ENCODE measurements at places on chromosomes 11 and 22.

DNA sequence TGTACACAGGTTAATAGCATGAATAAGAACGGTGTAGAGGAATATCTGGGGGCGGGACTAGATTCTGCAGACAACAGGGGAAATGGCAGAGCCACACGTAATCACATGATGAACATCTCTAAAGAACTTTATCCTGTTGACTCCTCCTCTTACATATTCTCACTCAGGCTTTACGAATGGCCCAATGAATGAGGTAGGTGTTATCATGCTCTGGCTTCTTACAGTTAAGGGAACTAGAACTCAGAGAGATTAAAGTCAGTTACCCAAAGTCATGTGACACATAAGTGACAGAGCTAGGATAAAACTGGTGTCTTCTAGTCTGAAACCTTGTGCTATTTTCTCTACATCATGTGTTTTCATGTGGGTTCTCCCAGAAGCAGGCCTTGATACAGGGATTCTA lies 49.0 kb upstream of the BMAL1 start:
- DNase-seq: no peak

GRCh38 chr11:127640561-127641451 lies 640.2 kb upstream of the KIRREL3 start:
- no peak for DNase-seq

DNA sequence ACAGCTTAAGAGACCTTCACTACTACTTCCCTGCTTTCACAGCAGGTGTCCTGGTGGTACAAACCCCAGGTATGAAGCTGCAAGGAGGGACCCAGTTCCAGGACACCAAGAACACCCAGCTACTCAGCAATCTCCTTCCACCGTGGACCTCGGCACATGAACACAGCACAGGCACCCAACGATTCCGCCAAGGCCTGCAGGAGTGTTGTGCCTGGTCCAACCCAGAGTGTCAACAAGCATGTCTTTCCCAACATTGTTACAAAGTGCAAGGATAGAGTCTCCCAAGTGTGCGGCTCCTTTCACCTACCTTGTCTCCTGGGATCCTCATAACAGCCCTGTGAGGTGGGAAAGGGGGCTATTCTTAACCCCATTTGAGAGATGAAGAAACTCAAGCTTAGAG lies 11.8 kb downstream of the PATZ1 start:
- DNase-seq: no peak

GRCh38 chr11:104883342-104883741 lies 14.9 kb downstream of the CASP12 start:
- no peak for DNase-seq

GRCh38 chr22:26406118-26406517 lies 22.9 kb upstream of the ASPHD2 start:
- DNase-seq: no peak

GRCh38 chr11:69241075-69241740 lies 52.7 kb upstream of the MYEOV start:
- no peak for DNase-seq

- DNase-seq: no peak
Observed at GRCh38 chr11:36777311-36777710, 179.3 kb upstream of the RAG2 start.

- DNase-seq: no peak
Observed at GRCh38 chr11:69909561-69910518, 90.6 kb upstream of the FGF3 start.

GRCh38 chr22:29691636-29692326 lies 28.0 kb upstream of the CABP7 start:
- no peak for DNase-seq

DNA sequence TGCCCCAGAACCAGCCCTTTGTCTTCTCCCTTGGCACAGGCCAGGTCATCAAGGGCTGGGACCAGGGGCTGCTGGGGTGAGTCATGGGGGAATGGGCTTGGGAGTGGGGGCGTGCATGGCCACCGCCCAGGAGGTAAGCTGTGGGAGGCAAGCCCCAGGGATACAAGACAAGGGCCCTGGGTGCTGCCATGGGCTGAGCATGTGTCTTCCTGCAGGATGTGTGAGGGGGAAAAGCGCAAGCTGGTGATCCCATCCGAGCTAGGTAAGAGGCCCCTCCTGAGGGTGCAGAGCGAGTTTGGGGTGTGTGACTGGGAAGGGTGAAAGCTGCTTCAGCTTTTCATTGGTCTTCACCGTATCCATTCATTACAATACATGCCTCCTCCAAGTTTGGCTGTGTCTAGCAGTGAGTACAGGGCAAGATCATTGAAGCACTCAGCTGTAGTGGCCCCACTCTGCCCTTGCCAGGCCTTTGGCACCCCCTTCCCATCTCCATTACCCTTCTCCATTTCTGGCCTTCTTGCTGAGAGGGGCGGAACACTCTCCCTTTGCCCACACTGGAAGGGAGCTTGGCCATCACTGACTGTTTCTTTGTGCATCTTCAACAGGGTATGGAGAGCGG lies 2.5 kb downstream of the FKBP2 start:
- no peak for DNase-seq
